ENCODE measurements at places on chromosomes 1 and 21. TPM values are rescaled to one million over a fixed set of nuclear protein-coding genes. Genes with fewer than 3 reads are reported as not detected.

DNA sequence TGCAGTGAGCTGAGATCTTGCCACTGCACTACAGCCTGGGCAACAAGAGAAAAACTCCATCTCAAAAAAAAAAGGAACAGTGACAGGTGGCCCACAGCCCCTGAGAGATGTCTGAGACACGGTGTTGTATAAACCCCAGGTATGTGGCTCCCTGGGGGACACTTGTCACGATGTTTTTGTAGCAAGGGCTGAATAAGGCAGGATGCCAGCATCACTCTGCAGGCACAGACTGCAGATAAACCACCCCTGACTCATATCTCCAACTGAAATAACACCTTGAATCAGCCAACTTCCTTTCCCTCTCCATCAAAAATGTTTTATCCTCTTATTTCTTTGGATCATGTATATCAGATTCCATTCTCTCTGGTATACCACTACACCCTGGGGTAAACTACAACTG is 52.5 kb downstream of the NMNAT2 start:
- no peak for DNase-seq
- H3K27ac ChIP-seq, result no peak overlapping the region
- no peaks in the 10 kb centered on the region for H3K4me1 ChIP-seq
- H3K36me3 ChIP-seq, result no peaks in the 10 kb centered on the region

DNA sequence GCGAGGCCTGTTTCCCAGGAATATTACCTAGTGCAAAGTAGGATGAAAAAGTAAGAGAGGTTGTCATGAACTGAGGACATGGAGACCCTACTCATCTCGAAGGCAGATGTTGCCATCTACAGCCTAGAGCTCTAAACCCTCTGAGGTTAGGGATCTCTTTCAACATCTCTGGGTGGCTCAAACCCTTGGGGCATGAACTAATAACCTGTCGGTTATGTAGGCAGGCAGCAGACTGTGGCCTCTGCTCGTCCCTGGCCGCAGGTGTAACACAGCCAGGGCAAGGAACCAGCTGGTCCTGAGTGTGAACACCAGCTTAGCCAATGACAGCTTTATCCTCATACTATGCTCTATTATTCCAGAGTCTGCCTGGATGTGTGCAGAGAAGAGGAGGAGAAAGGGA is 13.2 kb downstream of the CAPZB start:
- H3K4me1 ChIP-seq, result peaks cover 2% of the 10 kb centered on the region
- no peak overlapping the region for H3K4me3 ChIP-seq
- no peaks in the 10 kb centered on the region for H3K27me3 ChIP-seq
- peaks cover 25% of the 10 kb centered on the region for H3K36me3 ChIP-seq

SYT2 gene
- 3.3 TPM for total RNA-seq

- no peak overlapping the region for H3K4me3 ChIP-seq
- H3K27me3 ChIP-seq, result no peaks in the 10 kb centered on the region
- no peak for DNase-seq
- H3K36me3 ChIP-seq, result peaks cover 25% of the 10 kb centered on the region
- peaks cover 3% of the 10 kb centered on the region for H3K4me1 ChIP-seq
Measured at GRCh38 chr21:36167541-36167940, 10.9 kb downstream of the DOP1B start.

LCE1A gene
- not detected for total RNA-seq

DNA sequence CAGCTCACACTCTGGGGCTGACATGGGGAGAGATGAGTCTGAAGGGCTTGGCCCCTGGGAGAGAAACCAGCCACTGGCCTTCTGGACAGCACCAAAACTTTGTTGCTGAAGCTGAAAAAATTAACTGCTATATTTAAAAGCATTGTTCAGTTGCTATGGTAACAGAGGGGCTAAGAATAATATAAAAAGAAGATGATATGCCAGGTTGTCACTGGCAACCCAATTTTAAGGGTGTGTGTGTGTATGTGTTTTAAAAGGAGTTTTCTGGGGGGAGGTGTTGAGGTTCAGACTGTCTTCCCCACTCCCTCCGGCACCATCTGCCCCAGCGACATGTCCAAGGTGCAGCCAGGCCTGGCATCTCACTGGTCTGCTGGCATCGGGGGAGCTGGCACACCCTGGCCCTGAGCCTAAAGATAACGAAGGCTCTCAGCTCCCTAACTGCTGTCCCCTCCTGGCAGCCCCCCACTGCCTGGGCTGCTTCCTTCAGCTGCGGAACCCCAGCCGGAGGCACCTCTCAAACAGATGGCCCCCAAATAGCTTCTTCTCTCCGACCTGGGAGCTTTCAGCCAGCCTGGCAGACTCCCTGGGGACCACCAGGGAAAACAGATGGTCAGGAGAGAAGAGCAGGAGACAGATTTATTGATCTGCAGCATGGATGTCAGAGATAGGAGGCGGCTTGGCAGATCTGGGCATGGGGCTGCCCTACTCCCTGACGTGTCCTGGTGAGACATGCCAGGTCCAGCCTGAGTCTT is 203.9 kb downstream of the HIVEP3 start:
- no peaks in the 10 kb centered on the region for H3K36me3 ChIP-seq
- DNase-seq, result no peak
- H3K27me3 ChIP-seq, result no peaks in the 10 kb centered on the region
- no peak overlapping the region for H3K27ac ChIP-seq

OLFM3 gene
- 0.29 TPM for total RNA-seq

DNA sequence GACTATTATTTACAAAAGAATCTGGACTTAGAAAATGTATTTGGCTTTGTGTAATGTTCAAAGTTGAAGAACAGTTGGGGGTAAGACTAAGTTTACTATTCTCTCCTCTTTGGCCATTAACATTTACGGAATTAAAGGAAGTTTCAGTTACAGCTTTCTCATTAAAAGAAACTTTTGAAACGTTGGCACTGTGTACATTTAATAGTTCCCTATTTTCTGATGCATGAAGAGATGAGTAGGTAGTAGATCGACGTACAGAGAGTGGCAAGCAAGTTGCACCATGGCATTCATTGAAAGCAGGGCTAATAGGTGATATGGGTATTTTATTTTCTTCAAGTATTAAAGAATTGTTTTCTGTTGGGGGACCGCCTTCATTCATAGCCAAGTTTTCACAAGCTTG is 3.2 kb downstream of the ASPM start:
- no peak for DNase-seq
- no peak overlapping the region for H3K27ac ChIP-seq
- no peaks in the 10 kb centered on the region for H3K4me1 ChIP-seq
- H3K4me3 ChIP-seq, result no peak overlapping the region
- H3K36me3 ChIP-seq, result peaks cover 42% of the 10 kb centered on the region
